ENCODE measurements at places on chromosomes 12 and 14.

DNA sequence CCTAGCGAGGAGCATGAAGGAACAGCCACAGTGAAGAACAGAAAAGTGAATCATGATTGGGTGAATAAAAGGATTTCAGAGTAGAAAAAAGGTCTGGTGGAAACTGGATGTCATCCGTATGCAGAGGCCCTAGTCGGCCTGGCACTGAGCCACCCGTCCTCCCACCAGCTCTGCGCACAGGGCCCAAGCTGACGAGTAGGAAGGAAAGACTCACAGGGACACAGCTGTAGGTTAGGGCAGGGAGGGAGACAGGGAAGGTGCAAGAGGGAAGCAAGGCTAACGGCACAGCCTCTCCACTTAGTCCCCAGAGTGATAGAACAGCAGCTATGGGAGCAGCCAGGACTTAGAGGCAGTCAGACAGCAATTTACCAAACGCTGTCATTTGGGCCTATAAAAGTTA, 112.6 kb downstream of the KCNK10 start:
- no peak for DNase-seq

- DNase-seq: no peak
Measured at GRCh38 chr12:22333713-22334409, 646 bp downstream of the ST8SIA1 start.

DNA sequence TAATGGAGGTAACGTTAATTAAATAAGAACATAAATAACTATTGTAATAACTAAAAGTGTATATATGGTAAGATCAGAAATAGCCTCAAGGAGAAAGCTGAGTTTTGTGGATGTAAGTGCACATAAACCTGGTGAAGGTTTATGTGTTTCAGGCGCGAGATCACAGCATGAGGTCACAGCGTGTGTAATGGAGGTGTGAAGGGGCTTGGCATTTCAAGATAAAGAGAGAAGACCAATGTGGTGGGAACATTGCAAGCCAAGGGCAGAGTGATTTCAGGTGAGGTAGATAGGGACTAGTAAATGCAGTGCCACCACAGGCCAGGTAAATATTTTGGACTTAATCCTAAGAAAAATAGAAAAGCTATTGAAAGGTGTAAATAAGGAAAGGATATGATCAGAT, 21.7 kb upstream of the KICS2 start:
- no peak for DNase-seq

DNA sequence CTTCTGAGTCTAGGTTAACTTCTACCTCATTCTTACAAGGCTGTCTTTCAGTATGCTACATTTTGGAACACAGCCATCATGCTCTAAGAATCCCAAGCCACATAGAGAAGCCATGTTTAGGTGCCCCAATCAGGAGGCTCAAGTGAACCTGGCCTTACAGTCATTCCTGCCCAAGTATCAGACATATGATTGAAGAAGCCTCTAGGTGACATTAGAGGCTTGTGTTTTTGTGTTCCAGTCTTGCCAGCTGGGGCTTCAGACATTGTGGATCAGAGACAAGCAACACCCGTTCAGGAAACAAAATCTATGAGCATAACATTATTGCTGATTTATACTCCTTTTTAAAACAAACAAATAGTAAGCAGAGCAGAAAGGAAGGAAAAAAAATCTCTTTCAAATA, 8.1 kb upstream of the SLC16A7 start:
- no peak for DNase-seq

DNA sequence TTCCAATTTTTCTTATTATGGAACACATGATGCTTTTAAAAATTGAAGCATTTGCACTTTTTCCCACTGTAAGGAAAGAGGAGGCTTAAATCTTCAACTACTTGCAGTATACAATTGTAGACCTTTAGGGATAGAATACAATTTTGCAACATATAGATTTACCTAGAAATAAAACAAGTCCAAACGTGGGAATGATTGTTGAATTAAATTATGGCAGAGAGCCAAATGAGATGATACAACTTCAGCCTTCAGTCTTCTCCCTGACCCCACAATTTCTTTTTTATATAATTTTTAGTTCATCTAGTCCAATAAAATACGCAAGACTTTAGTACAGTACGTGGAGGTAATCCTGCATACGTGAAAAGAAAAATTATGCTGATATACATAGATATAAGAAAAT, 666.5 kb downstream of the SLC16A7 start:
- DNase-seq: no peak

- peak; percentile 12 for DNase-seq
Measured at GRCh38 chr14:35349496-35350365, 54.8 kb downstream of the NFKBIA start.

GRCh38 chr12:113142886-113143332, 6.6 kb upstream of the CFAP73 start:
- no peak for DNase-seq

DNA sequence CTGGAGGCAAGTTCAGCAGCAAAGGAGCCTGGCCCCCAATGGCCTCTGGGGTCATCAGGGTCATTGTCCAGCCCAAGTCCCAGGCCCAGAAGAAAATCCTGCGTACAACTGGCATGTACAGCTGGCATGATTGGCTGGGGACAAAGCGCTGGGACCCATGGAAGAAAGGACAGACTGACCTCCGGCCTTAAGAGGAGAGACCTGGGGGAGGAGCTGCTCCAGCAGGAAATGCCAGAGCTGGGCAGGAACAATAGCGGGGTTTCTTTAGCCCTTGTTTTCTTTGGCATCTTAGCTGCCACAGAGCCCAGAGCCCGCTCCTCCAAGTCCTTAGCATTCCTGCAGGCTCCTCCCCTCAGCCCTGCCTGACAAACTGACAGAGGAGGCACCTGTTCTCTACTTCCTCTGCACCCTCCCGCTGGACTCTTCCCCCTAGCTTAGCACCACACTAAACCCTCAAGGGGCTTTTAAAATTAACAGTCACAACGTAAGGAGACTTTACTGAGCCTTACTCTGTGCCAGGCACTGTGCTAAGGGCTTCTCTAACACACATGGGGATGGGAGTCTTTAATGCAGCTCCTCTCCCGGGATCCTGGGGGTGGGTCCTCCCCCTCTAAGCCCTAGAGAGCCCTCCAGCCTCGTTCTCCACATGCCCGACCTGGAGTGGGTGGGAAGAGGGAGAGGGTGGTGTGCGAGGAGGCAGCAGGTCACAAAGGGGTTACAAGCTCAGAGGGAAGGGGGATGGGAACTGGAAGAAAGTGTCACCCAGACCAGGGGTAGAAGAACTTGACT, 1.8 kb upstream of the AQP5 start:
- DNase-seq: no peak
